HepG2 (cell line): ENCODE measurements at places on chromosomes 11 and 22.

GRCh38 chr11:130177782-130178181 is 18.2 kb downstream of the ST14 start:
- no peak for DNase-seq

DNA sequence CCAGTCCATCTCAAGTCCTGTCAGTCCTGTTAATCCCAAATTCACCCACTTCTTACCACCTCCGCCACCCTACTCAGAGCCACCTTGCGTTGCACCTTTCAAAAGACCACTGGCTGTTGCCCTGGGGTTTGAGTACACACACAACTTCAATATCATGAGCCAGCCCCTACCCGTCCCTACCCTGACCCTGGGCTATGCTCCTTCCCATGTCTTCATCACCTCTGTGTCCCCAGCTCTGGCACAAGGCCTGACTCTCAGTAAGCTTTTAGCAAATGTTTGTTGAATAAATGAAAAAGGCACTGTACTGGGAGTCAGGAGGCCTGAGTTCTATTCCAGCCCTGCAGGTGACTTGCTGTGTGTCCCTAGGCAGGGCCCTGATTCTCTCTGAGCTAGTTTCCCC is 26.5 kb downstream of the OTOG start:
- DNase-seq = no peak

GRCh38 chr11:2400762-2401435 is 349 bp downstream of the TSSC4 start:
- DNase-seq = no peak

GRCh38 chr11:62905927-62906531 is 15.1 kb downstream of the CHRM1 start:
- peak; percentile 64 for DNase-seq

DNA sequence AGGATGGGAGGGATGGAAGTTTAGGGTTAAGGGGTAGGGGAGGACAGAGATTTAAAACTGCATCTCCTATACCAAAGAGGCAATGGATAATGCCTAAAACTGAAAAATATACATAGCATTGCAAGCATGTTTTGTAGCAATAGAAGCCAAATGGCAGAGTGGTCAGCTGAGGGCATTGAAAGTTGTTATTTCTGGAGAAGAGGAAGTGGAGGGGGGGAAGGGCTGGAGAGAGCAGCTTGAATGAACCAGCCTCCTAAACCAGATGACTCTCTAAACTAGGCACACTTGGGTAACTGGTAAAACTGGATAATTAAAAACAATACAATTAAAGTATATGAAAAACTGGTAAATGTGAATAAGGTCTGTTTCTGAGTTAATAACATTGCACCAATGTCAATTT is 70.3 kb upstream of the TP53I11 start:
- no peak for DNase-seq

DNA sequence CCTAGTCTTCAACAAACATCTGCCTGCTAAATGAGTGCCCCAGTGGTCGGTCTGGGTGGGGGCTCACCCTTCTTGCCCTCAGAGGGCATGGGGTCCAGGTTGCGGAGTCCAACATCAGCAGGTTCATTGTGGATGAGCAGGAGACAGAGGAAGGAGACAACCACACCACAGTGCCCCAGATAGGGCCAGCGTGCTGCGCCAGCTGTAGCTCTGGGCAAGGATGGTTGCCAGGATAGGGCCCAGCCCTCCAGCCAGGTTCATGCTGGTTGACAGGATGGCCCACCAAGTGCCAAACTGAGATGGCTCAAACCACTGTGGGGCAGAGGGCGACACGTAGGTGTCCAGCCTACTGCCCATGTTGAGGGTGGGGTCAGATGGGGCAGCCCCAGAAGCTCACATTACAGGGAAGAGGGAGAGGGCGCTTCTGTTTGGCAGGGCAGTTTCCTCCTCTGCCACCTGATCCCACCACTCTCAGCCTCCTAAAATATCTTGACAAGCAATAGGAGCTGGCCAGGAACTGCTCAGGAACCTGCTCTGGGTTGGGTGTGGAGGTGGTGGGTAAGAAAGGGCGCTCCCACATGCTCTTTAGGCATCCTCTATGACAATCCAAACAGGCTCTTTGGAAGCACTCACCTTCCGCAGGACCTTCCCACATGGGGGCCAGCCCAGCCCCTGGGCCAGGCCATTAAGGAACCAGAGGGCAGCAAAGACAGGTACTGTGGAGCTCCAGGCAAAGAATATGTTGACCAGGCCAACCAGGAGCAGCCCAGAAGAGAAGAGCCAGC is 2.9 kb downstream of the SLC37A4 start:
- no peak for DNase-seq

DNA sequence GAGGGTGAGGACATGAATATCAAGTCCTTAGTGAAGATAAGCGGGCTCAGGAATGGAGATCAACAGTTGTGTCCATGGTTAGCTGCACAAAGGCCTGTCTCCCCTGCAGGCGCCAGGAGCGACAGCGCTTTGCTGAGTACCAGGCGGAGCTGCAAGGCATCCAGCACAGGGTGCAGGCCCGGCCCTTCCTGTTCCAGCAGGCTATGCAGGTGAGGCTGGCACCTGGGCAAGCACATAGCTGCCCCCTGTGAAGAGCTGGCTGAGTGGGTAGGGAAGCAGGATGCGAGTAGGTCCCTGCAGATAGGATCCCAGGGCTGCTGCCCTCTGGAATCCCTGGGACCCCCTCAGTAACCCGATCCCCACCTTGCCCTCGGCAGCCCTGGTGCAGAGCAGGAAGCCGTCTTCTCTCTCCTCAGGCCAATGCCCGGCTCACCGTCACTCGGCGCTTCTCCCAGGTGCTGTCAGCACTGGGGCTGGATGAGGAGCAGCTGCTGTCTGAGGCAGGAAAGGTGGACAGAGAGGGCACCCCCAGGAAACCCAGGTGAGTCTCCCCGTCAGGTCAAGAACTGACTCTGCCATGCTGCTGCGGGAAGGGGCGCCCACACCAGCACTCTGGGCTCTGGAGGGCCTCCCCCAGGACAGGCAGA is 2.6 kb upstream of the SART1 start:
- DNase-seq = no peak

DNA sequence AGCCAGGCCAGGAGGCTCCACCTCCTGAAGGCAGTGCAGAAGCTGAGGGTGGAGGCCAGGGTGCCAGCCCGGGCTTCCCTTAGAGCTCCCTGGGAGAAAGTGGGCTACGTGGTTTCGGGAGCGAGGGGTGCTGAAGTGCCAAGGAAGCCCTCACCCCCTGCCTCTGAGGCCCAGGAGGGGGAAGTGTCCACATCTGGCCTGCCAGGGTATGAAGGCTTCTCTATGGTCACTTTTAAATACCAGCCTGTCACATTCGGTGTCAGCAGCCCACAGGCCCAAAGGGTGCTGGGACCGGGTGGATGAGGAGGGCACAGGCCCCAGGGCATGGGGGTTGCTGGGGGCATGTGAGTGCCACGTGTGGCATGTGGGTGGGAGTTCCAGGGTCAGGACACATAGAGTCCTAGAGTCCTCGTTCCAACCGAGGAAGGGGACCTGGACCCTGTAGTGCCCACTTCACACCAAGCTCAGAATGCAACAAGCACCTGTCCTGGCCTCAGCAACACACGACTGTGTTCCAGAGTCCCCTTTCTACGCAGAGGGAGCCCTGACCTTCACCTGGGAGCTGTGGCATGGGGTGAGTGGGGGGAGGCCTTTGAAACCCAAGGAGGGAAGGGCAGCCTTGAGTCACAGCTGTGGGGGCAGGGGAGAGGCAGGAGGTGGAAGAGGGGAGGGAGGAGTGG is 1.7 kb downstream of the SHISA8 start:
- no peak for DNase-seq

DNA sequence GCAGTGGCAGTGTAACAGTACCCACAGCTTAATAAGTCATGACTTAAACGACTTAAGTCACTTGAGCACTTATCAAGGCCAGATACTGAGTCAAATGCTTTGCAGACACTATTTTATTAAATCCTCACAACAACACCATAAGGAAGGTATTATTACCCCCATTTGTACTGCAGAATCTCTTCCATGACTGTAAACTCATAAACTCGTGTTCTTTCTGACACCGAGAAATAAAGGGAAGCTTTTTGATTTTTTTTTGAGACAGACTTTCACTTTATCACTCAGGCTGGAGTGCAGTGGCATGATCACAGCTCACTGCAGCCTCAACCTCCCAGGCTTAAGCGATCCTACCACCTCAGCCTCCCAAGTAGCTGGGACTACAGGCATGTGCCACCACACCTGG is 103.8 kb downstream of the ABTB2 start:
- no peak for DNase-seq

DNA sequence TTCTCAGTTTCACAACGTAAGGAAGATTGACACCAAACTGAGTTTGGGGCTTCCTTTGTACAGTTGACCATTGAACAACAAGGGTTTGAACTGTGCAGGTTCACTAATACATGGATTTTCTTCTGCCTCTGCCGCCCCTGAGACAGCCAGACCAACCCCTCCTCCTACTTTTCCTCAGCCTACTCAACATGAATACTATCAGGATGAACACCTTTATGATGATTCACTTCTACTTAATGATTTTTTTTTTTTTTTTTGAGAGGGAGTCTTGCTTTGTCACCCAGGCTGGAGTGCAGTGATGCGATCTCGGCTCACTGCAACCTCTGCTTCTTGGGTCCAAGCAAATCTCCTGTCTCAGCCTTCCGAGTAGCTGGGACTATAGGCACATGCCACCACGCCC is 14.6 kb downstream of the RBM4 start:
- no peak for DNase-seq

- no peak for DNase-seq
These were observed 93.2 kb downstream of the GGTLC2 start for GRCh38 chr22:22737590-22737989.

DNA sequence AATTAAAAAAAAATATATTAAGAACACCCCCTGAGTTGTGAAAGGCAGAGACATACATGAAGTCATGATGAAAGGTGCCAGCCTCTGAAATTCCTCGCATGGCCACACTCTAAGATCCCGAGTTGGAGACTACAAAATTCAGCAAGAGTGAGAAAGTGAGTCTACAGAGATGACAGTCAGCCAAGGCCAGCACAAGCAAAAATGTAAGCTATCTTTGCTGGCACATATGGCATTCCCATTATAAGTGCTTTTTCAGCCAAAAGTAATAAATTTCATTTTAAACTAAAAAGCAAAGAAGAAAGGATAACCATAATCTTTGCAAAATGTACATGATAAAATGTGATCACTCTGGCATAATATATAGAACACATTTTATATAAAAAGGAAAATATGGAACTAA is 40.6 kb downstream of the FANCF start:
- no peak for DNase-seq

DNA sequence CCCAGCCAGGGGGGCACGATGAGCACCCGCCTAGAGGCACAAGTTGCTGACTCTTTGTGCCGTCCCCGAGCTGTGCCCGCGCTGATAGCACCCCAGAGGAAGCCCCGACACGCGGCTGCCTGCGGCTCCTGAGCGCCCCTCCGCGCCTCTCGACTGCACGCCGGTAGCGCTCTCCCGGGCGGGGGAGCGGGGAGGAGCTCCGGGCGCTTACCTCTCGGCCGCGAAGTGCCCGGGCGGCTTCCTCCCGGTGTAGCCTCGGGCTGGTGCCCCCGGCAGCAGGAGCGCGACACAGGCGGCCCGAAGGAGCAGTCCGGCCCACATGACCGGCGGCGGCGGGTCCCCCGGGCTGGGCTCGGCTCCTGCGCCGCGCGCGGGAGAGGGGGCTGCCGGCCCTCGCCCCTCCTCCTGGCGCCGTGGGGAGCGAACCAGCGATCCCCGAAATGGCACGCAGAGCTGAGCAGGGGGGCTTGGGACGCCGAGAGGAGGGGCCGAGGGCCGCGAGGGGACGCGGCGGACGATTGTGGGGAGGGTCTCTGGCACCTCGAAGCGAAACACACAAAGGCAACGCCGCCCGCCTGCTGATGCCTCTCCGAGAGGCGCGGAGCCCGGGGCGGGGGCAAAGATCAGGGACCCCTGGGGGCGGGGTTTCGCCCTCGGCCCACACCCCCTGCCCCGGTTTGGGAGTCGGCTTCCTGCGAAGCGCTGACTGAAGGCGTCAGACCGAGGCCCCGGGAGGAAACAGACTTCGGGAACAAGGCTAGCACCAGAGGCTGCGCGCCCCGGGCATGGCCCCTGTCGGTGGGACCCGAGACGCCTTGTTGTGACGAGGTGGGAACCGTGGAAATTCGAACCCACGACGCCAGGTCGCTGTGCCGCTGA is at the start of gene VWCE:
Gene VWCE (minus strand): TSS at position 600 of the 879 bp plus-strand sequence. CDS start 279 bp downstream, at position 321.
- peak; percentile 76 for DNase-seq

DNA sequence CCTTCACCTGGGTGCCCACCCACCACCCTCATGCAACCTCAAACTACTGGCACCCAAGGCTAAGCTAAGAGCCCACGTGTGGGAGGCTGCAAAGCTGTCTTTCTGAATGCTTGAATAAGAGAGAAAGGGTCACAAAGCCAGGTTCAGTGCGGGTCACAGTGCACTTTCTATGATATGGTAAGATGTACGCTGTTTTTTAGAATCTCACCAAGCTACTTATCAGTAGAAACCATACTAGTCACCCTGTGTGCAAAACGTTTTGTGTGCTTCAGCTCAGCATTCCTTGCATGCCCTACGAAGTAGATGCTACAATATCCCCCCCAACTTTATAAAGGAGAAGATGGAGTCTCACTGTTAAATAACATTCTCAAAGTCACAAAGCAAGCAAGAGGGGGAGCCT is 14.9 kb downstream of the P2RX3 start:
- no peak for DNase-seq

- peak; percentile 34 for DNase-seq
These were observed 1.0 kb downstream of the VWCE start for GRCh38 chr11:61293867-61294716.

DNA sequence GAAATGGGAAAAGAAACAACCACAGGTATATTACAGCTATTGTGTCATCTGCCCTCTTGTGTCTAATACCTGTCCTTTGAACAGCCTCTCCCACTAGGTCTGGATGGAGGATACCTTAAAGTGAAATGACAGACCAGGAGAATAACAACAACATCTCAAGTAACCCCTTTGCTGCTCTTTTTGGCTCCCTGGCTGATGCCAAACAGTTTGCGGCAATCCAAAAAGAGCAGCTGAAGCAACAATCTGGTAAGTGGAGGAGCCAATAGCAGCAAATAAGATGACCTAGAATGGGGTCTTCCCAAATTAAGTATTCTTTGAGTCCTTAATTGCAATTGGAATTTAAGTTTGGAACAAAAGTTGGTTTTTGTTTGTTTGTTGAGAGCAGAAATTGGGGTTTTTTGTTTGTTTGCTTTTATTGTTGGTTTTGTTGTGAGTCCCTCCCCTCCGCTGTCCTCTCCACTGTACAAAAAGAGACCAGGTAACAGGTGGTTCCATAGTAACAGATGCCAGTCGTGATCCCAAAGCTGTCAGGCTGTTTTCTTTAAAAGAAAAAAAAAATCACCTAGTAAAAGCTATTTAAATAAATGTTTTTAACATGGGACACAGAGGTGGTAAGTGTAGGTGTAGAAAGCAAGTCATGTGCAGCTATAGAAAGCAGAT is 5.7 kb downstream of the UBE4A start:
- no peak for DNase-seq

DNA sequence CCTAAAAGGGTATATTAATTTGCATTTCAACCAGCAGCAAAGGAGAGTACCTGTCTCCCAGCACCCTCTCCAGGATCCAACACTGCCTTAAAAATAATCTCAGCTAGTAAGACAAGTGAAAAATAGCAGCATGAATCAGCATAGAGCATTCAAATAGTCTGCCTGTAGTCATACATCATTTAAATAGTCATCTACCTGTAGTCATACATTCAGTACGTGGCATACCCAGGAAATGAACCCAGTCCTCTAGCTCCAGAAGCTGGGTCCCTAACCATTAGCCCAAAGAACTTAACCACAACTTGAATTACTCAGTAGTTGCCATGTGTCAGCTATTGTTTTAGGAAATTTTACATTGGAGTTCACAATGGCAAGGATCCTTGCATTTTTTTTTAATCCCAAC is 9.3 kb downstream of the TENM4 start:
- no peak for DNase-seq
